ENCODE measurements at places on chromosomes 4 and X.

GRCh38 chrX:106902684-106903083, 457 bp downstream of the RIPPLY1 start:
- no peak for DNase-seq

- DNase-seq: no peak
Observed at GRCh38 chrX:17459661-17460060, 84.7 kb downstream of the NHS start.

GRCh38 chr4:6875431-6875831, 34.2 kb upstream of the TBC1D14 start:
- DNase-seq: peak; percentile 47

- DNase-seq: no peak
Observed at GRCh38 chr4:181508601-181509000, 734.6 kb upstream of the TENM3 start.

GRCh38 chr4:172356016-172356415, 542.8 kb downstream of the GALNTL6 start:
- DNase-seq: no peak

DNA sequence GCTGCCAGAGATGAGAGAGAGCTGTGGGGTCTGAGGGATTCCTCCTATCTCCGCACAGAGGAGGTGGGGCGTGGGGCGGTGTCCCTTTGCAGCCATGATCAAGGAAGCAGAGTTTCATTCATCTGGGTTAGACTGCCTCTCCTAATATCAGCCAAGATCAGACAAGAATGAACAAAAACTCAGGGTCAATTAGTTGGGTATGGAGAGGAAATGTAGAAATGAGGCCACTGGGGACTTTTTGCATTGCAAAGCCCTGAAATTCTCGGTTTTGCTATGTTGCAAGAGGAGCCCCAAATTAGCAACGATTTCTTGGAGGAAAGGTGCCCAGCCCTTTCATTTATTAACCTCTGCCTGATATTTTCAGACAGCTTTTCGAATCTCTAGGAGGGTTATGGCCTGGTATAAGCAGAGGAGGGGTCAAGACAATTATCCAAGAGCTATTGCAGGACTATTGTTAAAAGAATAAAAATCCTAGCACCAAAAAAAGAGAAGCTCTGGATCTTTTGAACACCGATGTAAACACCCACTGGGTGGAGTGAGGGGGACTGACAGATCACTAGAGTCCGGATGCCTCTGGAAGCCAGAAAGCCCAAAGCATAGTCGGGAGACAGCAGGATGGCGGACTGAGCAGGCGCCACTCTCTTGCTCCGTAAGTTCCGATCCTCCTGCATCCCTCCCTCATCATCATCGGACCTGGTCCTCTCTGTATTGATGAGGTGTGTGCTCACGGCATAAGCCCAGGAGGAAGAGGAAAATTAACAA, 34.4 kb upstream of the ACSL1 start:
- DNase-seq: no peak

DNA sequence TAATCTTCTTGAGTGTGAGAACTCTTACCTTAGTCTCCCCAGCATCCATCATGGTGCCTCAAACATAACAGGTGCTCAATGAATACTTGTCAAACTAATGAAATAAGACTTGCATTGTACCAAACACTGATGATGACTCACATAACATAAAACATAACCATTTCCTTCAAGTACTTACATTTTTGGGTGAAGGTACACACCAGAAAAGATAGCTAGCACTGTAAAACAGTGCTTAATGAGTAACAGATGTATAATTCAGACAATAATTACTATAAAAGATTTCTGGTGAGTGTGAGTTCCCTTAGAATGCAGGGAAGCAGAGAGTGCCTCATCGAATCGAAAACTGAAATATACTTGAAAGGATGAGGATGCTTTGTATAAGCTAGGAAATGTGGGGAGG, 70.1 kb upstream of the HCCS start:
- no peak for DNase-seq

- peak; percentile 48 for DNase-seq
Observed at GRCh38 chr4:4344915-4345527, 41.9 kb upstream of the NSG1 start.

DNA sequence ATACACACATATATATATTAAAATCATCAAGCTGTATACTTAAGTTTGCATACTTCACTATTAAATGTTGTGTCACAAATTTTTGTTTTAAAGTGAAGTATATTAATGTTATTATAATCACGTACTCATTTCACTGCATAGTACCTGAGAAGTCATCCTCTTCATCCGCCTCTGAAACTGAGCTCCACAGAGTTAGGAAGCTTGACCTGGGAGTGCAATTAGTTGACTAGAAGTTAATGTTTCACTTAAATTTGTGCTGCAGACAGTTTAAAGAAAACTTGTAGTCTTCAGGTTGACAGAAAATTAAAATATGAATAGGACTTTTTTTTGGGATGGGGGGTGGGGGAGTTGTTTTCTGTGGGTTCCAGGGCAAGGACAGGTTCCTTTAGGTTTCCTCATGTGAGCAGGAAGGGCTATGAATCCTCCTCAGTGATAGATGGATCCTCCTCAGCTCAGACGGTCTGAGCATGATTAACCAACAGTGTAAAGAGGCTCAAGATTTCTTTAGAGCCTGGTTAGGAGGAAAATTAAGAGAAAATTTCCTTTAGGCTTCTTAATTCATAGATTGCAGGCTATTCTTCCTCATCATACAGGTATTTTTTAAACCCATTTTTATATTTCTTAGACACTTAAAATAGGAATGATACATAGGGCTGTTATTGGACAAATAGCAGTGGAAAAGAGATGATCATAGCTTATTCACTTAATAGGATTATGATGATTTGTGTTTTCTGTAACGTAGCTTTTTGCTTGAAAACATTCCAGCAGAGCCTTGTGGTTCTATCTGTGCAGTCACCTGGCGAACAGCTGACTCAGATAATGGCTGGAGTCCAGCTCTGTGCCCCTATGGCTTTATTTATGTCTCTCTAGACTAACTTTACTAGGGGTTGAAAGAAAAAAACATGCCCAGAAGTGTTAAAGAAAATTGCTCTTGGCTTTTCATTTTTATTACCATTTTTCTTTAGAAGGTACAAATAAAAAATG, 102.7 kb downstream of the SLC4A4 start:
- no peak for DNase-seq

DNA sequence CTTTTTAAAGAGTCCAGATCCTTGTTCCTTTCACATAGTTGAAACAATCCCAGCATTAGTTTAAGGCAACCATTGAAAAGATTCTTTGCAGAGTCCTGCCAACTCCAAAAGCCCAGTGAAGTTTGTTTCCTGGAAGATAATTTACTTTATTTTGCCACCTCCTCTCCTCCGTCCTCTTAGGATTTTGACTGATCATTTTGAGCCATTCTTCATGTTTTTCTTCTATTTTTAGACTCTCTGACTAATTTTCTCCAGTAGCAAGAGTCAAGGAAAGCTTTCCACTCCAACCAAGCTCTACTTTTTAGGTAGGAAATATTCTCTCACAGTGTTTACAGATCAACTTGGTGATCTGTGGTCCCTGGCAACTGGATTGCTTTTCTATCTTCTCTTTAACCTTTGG, 10.3 kb downstream of the NCBP2L start:
- no peak for DNase-seq

- DNase-seq: no peak
Observed at GRCh38 chr4:170015285-170015684, 10.9 kb downstream of the MFAP3L start.

DNA sequence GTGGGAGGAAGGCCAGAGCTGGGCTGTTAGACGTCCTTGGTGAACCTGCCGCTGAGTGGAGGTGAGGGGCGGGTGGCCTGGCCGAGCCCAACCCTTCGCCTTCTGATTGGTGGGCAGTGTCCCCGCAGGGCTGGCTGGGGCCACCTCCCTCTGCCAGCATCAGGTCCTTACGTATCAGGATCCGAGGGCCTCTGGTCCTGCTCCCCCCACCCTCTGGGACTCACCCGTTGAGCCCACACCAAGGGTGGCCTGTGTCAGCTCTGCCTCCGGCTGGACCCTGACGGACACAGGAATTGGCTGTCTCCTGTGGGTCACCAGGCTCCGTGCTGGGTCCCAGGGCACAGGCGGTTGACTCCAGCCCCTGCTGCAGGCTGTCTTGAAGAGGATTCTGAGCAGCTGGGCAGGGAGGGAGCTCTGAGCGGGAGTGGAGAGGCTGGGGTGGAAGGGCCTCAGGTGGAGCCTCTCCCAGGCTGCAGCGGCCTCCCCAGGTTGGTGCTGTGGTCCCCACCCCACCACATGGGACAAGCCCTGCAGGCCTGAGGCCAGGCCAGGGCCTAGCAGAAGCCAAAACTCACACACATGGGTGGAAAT, 58.4 kb upstream of the NKX1-1 start:
- DNase-seq: no peak

GRCh38 chr4:56731857-56732256, 50.8 kb upstream of the HOPX start:
- DNase-seq: no peak

- no peak for DNase-seq
Observed at GRCh38 chrX:107102980-107103379, 15.6 kb downstream of the RBM41 start.

DNA sequence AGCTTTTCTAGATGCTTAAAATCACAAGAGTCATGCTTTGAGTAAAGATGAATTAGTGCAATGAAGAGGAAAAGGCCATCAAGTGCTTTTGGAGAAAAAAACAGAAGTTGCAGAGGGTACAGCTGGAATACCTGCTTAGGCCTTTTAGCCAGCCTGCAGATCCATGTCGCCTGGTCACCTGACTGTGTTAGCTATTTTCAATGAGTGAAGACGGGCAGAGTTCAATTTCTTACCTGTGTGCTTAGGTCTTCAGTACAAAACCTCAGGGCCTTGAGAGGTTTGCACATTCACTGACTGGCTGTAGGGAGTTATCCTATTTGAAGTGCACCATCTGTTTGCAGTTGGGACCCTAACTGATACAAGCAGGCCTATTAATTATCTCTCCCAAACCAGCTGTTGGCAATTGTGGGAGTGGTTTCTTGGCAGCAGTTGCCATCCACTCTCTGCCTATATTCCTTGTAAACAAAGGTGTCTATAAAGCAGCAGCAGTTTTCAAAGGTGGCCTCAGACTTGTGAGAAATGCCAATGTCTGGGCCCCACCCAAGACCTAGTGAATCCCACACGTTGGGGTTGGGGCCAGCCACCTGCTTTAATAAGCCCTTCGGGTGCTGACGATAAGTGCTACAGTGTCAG, 16.3 kb upstream of the FAT1 start:
- DNase-seq: no peak

- no peak for DNase-seq
Observed at GRCh38 chr4:47065051-47065481, 33.7 kb downstream of the GABRB1 start.

DNA sequence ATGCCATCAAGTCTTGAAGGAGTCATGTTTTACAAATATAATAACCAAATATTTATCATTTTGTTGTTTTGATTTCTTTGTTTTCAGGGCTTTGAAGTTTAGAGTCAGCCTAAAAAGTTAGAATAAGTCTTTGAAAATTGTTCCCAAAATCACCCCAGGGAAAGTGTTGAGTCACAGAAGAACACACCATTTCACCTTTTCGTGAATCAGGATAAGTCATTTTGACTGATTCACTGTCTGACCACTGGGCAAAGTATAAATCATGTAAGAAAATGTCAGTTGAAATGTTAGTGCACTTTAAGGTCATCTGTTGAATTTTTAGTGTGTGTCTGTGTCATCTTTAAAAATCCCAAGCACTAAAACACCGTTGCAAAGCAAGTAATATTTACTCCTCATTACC, 1320.1 kb downstream of the RPA4 start:
- DNase-seq: no peak

- no peak for DNase-seq
Observed at GRCh38 chrX:103124284-103124683, 31.3 kb upstream of the NXF3 start.

- DNase-seq: no peak
Observed at GRCh38 chr4:173091362-173091761, 77.2 kb upstream of the GALNT7 start.

DNA sequence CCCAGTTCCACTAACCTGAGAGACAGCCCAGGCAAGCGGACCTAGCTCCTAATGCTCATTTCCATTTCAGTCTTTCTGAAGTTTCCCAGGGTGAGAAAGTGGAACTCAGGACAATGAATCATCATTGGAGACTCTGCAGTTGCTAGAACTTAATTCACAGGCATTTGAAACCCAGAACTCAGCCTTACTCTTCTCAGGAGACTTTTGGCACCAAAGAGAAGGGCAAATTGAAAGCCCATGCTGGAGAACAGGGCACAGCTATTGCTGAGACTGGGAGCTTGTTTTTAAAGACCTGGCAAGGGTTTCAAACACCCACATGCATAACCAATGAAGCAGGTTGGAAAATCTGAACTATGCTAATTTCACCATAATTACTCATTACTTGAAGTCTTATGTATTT, 36.0 kb downstream of the BST1 start:
- DNase-seq: no peak

- DNase-seq: no peak
Observed at GRCh38 chr4:2288051-2288541, 26.2 kb upstream of the MXD4 start.

DNA sequence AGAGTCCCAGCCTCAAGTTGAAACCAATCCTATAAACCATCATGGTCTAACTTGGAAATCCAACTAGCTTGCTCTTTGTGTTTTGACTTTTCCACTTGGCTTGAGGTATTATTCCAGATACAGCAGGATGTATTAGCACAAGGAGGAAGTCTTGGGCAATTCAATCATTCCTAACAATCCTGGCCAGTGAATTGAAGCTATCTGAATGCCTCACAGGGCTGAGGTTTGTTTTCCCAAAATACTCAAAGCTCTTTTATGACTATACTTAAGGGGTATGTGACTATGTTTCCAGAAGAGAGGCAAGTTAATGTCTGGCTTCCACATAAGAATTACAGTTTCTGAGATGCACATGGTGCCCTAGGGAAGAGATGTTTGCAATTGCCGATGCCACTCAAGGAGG, 66.8 kb upstream of the SH3RF1 start:
- DNase-seq: no peak

DNA sequence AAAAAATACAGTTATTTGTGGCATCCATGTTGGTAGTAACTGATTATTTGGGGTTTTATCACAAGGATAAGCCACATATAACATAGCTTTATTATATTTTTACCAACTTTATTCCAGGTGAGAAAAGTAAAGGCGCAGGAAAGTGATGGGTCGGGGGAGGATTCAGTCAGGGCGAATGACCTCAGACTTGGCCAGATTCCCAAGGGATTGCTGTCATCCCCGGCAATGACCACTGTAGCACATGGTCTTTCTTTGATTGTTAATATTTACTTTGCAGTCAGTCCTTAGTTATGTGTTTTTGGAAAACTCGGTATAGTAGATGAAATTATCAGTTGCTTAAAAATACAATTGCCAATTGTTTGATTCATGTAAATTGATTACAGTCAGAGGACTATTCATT, 17.6 kb downstream of the GRIA3 start:
- no peak for DNase-seq

- no peak for DNase-seq
Observed at GRCh38 chr4:124111922-124112321, 600.6 kb downstream of the ANKRD50 start.
